Neuronal stem cell (in vitro differentiated cells): ENCODE measurements at places on chromosomes 1 and 21.

GRCh38 chr1:100027212-100027611 lies 57.4 kb downstream of the SLC35A3 start:
- no peak for DNase-seq

DNA sequence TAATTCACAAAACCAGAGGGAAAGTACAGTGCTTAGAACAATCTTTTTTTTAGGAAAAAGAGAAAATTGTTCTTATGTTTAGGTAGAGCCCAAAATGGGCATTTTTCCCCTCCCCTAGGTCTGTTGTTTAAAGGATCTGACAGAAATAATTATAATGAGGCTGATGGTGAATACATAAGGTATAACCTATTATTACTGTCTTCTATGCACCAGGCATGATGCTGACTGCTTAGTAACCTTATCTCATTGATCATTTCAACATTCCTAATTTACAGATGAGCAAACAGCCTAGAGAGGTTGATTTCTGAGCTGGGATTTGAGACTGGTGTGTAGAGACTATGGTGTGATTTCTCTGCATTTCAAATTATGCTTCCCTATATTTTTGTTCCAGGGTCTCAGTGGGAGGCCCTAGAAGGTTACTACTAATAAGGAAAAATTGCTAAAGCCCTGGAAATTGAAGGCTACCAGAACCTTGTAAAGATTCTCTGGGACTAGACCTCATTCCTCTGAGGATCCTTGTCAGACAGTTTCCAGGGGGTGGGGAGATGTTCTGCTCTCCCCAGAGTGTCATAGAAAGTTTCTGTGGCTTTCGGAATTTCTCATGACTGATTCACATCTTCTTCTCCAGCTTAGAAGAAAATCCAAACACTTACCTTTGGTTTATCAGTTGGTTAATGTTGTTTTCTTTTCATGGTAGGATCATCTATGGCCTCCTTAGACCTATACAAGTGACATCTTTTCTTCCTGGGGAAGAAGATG lies 44.9 kb downstream of the ROR1 start:
- DNase-seq, result no peak

DNA sequence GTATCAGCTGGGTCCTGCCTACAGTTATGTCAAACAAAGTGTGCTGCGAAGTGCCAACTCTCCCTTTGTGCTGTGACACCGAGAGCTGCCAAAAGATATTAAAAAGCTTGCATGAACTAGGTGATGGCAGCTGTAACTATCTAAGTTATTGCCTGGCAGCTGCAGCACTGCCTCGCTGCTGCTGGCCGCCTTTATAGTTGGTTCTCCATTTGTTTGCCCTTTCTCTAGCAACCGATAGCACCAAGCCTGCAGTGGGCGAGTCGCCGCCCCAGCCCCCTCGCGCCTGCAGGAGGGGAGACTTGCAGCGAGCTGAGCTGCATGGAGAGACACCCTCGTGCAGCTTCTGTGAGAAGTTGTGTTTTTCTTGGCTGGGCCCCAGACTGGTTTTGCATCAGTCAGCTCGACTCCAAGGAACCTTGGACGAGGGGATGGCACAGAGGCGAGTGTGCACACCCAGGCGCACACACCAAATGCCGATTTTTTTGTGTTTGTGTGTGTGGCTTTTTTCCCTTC lies 330.6 kb downstream of the RPS6KC1 start:
- DNase-seq, result no peak

GRCh38 chr1:205480349-205480985 lies 24.0 kb upstream of the CDK18 start:
- no peak for DNase-seq

DNA sequence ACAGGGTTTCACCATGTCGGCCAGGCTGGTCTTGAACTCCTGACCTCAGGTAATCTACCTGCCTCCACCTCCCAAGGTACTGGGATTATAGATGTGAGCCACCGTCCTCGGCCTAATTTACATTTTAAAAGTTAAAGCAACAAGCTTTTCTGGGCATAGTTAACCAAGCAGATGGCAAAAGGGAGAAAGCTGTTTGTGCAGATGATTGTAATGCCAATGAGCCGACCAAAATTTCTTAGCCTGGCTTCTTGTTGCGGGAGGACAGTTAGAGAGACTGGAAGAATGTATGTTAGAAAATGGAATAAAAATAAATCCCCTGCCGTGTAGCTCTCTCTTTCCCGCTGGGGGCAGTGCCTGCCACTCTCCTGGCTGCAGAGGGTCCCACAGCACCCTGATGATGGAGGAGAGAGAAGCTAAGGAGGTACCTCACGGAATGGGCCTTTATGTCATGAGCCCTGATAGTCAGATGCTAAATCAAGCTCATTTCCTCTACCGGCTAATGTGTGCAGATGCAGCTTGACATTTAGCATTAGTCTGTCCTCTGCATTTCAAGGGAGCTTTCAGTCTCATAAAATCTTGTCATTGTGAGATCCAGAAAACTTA lies 87.2 kb downstream of the HHAT start:
- DNase-seq, result no peak

DNA sequence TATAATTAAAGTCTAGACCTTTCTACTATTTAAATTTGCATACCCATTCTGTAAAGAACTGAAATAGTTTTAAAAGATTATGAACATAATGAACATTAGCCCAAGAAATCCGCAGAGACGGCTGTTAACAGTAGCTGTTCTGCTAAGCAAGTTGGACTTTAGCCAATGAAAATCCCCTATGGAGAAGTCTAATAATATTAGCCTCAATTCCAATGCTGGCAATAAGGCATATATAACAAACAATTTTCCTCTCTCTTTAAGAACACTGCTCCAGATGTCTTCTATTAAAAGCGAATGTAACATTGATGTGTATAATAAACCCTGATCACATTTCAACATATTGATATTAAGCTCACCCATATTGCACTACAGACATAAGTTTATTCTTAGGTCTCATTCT lies 221.3 kb upstream of the KCTD3 start:
- no peak for DNase-seq

- no peak for DNase-seq
Measured at GRCh38 chr1:186424539-186424938, 36.4 kb downstream of the PDC start.

DNA sequence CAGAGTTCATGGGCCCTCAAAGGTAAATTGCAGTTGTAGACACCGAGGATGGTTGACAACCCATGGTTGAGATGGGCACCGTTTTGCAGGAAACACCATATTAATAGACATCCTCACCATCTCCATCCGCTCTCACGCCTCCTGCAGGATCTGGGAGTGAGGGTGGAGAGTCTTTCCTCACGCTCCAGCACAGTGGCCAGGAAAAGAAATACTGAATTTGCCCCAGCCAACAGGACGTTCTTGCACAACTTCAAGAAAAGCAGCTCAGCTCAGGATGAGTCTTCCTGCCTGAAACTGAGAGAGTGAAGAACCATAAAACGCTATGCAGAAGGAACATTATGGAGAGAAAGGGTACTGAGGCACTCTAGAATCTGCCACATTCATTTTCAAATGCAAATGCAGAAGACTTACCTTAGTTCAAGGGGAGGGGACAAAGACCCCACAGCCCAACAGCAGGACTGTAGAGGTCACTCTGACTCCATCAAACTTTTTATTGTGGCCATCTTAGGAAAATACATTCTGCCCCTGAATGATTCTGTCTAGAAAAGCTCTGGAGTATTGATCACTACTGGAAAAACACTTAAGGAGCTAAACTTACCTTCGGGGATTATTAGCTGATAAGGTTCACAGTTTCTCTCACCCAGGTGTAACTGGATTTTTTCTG lies 9.3 kb downstream of the SLAMF8 start:
- no peak for DNase-seq

GRCh38 chr1:10737651-10738050 lies 58.8 kb downstream of the CASZ1 start:
- no peak for DNase-seq

DNA sequence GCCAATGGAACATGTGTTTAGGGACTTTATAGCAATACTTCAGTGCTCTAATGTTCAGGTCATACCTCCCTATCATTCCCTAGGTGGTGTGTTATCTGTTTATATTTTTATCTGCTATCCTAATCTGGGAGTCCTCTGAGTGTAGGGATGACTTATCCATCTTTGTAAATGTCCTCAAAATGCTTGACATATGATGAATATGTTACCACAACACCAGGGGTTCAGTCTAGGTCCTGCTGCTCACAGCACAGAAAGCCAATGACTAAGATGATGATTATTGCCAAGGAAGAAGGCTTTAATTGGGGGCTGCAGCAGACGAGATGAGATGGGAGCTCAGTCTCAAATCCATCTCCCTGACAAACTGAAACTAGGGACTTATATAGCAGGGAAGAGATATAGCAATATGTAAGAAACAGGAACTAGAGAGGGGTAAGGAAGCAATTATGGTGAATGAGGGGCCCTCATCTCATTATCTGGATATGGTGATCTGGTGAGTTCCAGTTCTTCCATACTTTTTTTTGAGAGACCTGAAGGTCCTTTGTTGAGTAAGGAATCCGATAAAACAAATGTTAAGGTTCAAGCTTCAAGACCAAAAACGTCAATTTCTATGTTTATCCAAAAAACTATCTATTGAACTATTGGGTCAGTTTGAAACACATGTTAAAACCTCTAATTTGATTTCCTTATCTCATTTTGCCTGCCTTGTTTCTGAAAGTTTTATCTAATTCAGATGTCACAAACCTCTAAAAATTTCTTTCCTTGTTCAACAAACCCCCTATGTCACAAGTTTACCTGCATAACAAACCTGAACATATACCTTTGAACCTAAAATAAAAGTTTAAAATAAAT lies 256.7 kb upstream of the CACYBP start:
- DNase-seq, result no peak

DNA sequence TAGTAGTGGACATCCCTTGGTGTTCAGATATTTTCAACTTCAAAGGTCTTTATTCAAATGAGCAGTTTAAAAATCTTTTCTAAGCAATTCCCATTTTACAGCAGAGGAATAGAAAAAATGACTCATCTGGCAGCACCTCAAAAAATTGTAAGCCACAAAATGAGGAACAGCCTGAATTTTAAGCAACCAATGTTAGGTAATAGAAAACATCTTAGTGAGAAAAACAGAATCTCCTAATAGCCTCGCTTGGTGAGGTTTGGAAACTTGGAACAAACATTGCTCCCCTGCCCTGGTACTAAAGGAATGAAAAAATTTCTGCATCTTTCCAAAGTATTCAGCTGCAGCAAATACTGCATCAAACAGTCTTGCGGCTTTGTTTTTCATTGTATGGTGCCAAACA lies 264.4 kb downstream of the NTNG1 start:
- no peak for DNase-seq

DNA sequence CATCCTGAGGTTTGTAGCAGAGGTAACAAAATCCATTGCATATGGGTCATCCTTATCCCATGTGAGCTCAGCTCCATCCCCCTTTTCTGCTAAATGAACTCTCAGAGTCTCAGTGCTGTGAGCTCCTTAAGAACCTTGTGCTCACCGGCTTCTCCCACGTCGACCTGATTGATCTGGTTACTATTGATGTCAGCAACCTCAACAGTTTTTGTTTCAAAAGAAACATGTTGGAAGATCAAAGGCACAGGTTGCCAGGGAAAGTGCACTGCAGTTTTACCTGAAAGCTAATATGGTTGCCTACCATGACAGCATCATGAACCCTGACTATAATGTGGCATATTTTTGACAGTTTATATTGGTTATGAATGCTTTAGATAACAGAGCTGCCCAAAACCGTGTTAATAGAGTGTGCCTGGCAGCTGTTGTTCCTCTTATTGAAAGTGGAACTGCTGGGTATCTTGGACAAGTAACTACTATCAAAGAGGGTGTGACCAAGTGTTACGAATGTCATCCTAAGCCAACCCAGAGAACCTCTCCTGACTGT lies 131.4 kb downstream of the HS2ST1 start:
- no peak for DNase-seq

DNA sequence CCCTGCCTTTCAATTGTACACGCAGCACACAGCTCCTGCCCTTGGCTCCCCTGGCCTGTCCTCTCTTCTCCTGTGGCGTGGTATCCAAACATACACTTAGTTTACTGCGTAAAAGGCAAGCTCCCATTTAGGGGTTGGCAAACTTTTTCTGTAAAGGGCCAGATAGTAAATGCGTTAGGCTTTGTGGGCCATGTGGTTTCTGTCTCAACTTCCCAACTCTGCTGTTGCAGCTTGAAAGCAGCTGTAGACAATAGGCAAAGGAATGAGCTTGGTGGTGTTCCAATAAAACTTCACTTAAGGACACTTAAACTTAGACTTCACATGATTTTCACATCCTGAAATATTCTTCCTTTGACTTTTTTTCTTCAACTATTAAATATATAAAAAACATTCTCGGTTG lies 63.3 kb downstream of the RHOU start:
- DNase-seq, result no peak

- DNase-seq, result no peak
Measured at GRCh38 chr1:85289207-85289847, 12.9 kb upstream of the BCL10 start.

DNA sequence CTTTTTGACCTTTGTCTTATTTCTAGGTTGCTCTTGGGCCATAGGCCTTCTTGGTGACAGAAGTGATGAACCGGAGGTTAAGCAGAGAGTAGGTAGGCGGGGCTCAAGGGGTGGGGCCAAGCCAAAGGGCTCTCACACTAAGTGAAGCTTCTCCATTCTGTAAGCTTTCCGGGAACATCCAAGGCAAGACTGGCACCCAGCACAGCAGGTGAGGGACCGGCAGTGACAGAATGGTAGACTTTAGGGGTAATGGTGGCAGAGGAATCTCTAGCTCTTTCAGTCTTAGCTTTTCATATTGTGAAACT lies at the start of gene TNFAIP8L2:
Gene TNFAIP8L2 (plus strand): TSS at position 135 of the 305 bp plus-strand sequence. CDS start 2,049 bp downstream, outside the sequence.
- no peak for DNase-seq

DNA sequence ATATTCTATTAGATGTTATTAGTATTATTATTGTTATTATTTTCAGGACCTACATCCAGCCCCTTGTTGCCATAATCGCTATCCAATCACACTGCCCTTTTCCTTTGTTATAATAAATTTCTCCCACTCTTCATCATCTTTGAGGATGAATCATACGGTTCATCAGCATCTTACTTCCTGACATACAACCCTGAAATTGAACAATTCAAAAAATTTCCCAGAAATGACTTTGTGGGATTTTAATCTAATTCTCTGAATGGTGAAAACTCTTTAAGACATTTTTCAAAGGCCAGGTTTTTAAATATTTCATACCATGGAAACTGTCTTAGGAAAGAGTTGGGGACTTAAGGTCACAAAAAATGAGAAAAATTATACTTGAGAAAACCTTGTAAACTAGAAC lies 353.5 kb downstream of the ST6GALNAC3 start:
- DNase-seq, result no peak

DNA sequence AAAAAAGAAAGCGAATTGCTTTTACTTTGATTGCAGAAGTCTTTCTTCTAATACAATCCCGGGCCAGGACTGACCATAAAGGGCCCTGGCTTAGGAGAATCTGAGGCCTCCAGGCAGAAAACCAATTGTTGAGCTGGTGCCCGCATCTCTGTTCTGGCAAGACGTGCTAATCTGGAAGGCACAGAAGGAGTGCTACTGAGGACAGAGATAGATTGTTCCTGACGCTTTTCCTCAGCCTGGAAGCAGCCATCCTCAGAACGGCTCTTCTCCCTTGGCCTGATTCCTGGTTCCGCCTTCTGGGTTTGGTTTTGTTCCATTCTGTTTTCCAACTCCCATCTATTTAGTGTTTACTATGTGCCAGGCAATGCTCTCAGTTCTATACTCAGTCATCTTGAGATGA lies 44.8 kb upstream of the SPOCD1 start:
- no peak for DNase-seq
